ENCODE measurements at places on chromosomes 16 and 17.

- H3K36me3 ChIP-seq: no peaks in the 10 kb centered on the region
- no peak overlapping the region for H3K4me3 ChIP-seq
- no peaks in the 10 kb centered on the region for H3K27me3 ChIP-seq
- DNase-seq: no peak
- no peak overlapping the region for H3K27ac ChIP-seq
Observed at GRCh38 chr16:17696616-17697015, 225.9 kb upstream of the XYLT1 start.

- H3K27ac ChIP-seq: no peak overlapping the region
- DNase-seq: no peak
- peaks cover 52% of the 10 kb centered on the region for H3K36me3 ChIP-seq
Observed at GRCh38 chr17:47684535-47685193, 9.3 kb upstream of the TBKBP1 start.

DNA sequence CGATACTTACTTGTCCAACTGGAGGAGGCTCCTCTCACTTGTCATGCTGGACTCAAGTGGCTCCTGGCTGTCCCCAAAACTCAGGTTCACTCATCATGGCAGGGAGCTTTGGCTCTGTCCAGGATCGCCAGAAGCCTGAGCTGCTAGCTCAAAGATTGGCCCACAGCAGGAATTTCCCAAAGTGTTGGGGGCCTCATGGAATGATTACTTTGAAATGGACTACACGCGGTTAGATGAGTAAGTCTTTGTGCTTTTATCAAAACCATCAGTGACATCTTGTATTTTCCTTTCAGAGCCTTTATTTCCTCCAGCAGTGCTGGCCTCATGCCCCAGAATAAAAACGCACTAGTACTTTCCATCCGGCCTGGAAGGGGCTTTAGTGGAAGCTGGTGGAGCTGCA is 29.2 kb upstream of the PHB1 start:
- no peak overlapping the region for H3K27ac ChIP-seq
- no peak for DNase-seq
- no peak overlapping the region for H3K4me3 ChIP-seq
- H3K4me1 ChIP-seq: no peaks in the 10 kb centered on the region
- H3K27me3 ChIP-seq: peaks cover 48% of the 10 kb centered on the region

- H3K27ac ChIP-seq: no peak overlapping the region
- peak overlapping the region; percentile 37 for H3K4me3 ChIP-seq
- H3K4me1 ChIP-seq: peaks cover 38% of the 10 kb centered on the region
- DNase-seq: no peak
Observed at GRCh38 chr17:81713004-81713555, 996 bp downstream of the SLC25A10 start.

GRCh38 chr17:80971704-80972304 is 19.8 kb upstream of the CHMP6 start:
- H3K27me3 ChIP-seq: no peaks in the 10 kb centered on the region
- no peak overlapping the region for H3K4me3 ChIP-seq
- no peak overlapping the region for H3K27ac ChIP-seq

- no peak overlapping the region for H3K4me3 ChIP-seq
- no peaks in the 10 kb centered on the region for H3K36me3 ChIP-seq
- no peaks in the 10 kb centered on the region for H3K4me1 ChIP-seq
Observed at GRCh38 chr17:27906226-27906580, 13.0 kb upstream of the LYRM9 start.

Data from T-cell (primary cell).